ENCODE measurements at places on chromosomes 5 and 9.

GRCh38 chr9:4937446-4937845 lies 47.6 kb upstream of the JAK2 start:
- DNase-seq, result no peak

GRCh38 chr9:98037357-98037756 lies 19.2 kb upstream of the NANS start:
- DNase-seq, result no peak

GRCh38 chr5:79873187-79873586 lies 117.9 kb downstream of the MTX3 start:
- DNase-seq, result no peak

- DNase-seq, result no peak
Measured at GRCh38 chr9:111287127-111287526, 42.9 kb downstream of the OR2K2 start.

DNA sequence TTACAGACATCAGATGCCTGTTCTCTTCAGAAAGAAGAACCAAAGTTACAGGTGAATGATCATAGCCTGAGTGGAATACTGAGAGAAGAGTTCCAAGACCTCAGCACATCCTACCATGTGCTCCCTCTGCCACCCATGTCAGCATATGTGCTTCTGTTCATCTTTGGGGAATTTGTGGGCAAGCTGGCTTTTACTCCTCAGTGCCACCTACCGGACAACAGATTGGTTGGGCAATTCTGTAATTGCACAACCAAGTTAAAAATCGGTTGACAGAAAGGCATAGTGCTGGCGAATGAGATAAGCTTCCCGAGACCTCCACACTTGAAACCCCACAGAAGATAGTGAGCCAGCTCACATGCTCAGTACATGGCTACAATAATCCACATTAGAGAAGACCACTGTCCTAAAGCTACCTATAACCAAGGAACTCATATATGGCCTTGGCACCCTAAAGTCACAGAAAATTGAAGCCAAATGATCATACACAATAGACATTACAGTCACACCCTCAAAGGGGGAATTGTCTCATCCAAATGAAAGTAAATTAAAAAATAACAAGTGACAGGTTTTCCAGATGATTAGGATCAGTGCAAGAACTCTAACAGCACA lies 1238.0 kb upstream of the NUDT12 start:
- DNase-seq, result no peak

DNA sequence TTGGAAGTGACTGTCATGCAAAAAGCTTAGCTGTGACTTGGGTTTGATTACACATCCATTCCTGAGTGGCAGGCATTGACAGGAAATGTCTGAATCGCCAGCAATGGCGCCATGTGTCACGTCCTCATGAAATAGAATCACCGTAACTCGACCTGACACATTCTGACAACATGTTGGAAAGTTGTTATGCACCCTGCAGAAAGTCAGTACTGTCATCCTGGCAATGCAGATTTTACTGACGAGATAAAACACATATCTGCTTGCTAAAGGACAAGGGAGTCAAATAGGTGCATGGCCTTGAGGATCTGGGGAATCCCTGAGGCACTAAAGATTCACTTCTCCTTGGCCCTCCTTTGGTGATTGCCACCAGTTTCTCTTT lies 344.2 kb downstream of the SPATA31D1 start:
- no peak for DNase-seq

GRCh38 chr5:55668356-55668755 lies 43.8 kb downstream of the SLC38A9 start:
- DNase-seq, result no peak

GRCh38 chr9:16459421-16460148 lies 410.9 kb downstream of the BNC2 start:
- no peak for DNase-seq

GRCh38 chr5:158910782-158911692 lies 188.7 kb downstream of the EBF1 start:
- no peak for DNase-seq

- no peak for DNase-seq
Measured at GRCh38 chr9:133405508-133406438, 12.0 kb downstream of the REXO4 start.

GRCh38 chr5:76681287-76681686 lies 34.6 kb upstream of the F2R start:
- DNase-seq, result no peak

DNA sequence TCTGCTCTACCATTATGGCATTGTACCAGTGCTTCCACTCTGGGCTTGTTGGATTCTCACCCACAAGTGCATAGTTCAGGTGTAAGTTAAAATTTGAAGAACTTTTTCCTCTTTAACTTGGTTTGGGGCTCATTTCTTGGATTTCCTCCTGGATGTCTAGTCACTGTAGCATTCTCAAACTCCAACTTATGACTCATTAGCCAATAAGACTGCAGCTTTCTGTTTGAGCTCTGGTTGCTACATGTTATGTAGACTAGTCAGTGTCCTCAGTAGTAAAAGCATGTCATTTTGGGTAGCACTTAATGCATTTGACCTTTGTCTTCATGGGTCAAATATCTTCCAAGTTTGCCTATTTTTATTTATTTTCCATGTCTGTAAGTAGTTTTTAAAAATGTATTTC lies 790.8 kb downstream of the BRINP1 start:
- no peak for DNase-seq

- peak; percentile 1 for DNase-seq
Measured at GRCh38 chr9:15142878-15143534, 164.0 kb downstream of the TTC39B start.

- DNase-seq, result no peak
Measured at GRCh38 chr5:129973716-129974426, 69.6 kb downstream of the CHSY3 start.

DNA sequence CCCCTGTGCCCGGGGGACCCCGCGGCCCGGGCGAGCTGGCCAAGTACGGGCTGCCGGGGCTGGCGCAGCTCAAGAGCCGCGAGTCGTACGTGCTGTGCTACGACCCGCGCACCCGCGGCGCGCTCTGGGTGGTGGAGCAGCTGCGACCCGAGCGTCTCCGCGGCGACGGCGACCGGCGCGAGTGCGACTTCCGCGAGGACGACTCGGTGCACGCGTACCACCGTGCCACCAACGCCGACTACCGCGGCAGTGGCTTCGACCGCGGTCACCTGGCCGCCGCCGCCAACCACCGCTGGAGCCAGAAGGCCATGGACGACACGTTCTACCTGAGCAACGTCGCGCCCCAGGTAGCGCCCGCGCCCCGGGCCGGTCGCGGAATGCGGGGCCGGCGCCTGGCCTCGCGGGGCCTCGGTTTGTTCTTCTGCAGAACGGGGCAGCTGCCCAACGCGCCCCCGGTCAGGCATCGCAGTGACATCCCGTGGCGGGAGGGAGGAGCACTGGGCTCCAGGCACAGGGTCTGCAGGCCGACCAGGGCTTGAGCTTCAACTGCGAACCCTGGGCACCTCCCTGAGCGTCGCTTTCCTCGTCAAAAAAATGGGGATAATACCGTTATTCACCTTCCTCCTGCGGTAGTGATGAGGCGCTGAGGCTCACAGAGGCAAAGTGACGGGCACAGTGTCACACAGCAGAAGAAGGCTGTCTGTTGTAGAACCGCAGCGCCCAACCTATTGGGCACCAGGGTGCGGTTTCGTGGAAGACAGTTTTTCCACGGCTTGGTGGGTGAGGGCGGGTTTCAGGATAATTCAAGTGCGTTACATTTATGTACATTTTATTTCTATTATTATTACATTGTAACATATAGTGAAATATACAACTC lies 777 bp downstream of the ENDOG start:
- peak; percentile 32 for DNase-seq

- no peak for DNase-seq
Measured at GRCh38 chr5:86329318-86329717, 288.4 kb upstream of the COX7C start.

- no peak for DNase-seq
Measured at GRCh38 chr5:133397990-133398645, 214.2 kb downstream of the FSTL4 start.

DNA sequence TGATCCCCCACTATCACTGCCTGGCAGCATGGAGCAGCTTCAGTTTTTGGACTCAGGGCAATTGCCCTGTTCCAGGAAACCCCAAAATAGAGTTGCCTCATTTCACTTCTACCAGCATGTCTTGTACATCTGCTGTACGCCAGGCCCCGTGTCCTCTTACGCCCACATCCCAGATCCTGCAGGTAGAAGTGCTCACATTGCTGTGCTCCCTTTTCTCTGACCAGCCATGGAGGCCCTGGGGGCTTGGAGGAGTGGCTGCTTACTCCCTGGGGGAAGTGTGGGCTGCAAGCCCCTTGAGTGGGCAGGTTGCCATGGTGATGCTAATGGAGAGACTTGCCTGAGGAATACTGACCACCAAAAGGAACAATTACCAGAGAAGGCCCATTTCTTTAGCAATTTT lies 55.6 kb upstream of the KCNIP1 start:
- DNase-seq, result no peak

- no peak for DNase-seq
Measured at GRCh38 chr9:126999315-127000068, 84.9 kb downstream of the RALGPS1 start.

DNA sequence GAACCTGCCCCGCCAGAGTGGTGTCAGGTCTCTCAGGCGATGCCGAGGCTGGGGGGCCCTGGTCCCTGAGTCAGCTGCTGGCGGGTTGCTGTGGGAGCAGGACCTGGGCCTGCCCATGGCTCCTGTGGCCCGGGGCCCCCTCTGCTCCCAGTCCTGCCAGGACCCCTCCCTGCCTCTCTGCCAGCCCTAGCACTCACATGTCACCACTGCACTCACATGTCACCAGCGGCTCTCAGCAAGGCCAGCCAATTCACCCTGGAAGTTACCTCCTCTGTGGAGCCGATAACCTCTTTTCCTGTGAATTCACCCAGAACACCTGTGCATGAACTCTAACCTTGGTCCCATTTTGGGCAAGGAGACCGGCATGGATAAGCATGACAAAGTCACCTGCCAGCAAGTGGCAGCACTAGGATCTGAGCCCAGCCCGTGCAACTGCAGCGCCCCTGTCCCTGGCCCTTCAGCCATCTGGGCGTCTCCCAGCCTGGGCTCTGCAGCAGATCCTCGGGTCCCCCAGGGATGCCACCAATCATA lies 170.2 kb downstream of the GAPVD1 start:
- no peak for DNase-seq

DNA sequence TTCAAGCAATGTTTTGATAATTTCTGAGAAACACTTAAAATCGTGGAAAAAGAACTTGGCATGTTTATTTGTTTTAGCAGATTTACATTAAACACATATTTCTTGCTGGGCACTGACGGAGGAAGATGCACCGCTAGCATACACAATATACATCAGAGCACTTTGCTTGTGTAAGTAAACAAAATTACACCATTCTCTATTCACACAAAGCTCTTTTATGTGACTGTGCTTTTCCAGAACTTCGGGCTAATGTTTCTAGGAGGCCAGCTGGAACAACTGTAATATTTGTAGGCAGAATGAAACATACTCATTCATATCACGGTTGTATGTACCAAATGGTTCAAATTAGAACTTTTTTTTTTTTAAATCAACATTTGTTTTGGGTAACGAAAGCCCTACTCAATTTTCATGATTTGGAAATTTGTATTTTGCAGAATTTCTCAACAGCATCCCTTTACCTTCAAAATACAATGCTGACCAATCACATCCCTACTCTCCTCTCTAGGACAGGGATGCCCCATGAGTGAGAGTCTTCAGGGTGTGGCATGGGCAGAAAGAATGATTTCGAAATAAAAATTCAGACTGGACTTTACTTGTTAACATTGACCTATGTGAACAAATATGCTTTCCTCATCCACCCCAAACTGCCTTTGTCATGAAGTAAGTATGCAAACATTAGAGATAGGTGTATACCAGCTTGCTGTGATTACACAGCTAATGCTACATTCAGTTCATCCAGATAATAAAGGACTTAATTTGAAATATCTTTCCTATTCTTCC lies 425.1 kb downstream of the BNC2 start:
- no peak for DNase-seq

DNA sequence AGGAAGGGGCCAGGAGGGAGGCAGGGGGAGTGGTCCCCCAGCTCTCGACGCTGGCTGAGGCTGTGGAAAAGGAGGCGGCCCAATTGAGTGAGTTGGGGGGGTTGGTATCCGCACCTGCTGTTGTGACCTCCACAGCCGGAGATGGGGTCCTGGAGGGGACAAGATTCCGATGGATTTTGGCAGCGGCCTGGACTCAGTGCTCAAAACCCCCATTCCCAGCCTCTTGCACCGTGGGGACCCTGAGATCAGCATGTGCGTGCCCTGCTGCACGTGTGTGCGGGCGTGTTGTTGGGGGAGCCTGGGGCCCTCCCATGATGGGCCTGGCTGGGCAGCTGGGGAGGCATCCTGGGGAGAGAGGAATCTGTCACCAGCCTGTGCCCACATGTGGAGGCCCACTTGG lies 15.0 kb downstream of the CNTFR start:
- DNase-seq, result no peak

DNA sequence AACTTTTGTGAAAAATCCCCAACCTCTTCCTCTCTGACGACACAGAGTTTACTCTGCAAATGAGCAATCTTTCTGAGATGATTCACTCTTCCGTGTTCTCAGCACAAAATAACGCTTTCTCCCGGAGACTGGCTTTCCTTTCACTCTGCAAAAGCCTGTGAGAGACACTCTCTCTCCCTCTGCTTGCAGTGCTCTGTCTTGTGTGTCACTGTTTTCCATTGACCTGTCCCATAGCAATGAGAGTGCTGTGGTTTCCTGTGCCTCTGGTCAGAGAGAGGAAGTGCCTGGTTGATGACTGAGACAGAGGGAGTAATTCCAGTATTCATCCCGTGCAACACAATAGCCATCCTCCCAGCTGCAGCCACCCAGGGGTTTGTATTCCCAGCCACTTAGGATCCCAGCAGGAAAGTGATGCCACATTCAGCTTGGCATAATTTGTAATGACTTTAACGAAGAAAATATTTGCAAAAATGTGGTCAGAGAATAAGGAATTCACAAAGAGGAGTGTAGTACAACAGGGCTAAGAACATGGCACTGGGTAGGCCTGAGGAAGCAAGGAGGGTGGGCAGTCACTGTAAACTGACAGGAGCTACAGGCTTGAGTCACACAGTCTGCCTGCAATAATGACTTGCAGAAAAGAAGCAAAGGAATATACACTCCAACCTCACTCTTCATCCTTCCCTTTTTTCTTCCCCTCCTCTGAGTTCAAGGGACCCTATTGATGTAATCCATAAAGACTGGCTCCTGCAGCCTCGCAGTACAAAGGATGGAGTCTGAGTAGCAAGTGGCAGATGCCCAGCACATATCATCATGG lies 463.5 kb upstream of the RGMB start:
- no peak for DNase-seq

- DNase-seq, result no peak
Measured at GRCh38 chr5:158805195-158805594, 294.5 kb downstream of the EBF1 start.

- no peak for DNase-seq
Measured at GRCh38 chr5:126023994-126024441, 399.2 kb upstream of the GRAMD2B start.

GRCh38 chr9:78697618-78698017 lies 400.7 kb downstream of the PSAT1 start:
- no peak for DNase-seq

DNA sequence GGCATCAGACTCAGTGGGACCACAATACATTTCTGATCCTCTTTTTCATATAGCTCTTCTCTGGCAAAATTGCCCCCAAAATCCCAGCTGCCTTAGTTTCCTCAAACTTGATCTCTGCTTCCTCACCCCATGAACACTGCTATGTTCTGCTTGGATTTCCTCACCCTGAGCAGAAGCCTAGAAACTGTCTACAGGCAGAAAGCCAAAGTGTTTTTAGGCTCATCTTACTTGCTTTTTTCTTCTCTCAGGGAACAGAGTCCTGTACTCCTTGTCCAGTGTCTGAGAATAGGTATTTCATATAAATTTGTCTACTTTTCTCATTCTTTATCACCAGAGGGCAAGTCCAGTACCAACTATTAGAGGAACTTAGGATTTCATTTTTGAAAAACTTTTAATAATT lies 21.5 kb upstream of the UBAP1 start:
- no peak for DNase-seq
